GOT3 (cell line): ENCODE measurements at places on chromosomes 4 and X.
A peak's percentile ranks its signal among the peaks of the same experiment; 100 is the strongest.

GRCh38 chrX:130539721-130540321, 138.0 kb downstream of the RBMX2 start:
- peak; percentile 3 for DNase-seq

DNA sequence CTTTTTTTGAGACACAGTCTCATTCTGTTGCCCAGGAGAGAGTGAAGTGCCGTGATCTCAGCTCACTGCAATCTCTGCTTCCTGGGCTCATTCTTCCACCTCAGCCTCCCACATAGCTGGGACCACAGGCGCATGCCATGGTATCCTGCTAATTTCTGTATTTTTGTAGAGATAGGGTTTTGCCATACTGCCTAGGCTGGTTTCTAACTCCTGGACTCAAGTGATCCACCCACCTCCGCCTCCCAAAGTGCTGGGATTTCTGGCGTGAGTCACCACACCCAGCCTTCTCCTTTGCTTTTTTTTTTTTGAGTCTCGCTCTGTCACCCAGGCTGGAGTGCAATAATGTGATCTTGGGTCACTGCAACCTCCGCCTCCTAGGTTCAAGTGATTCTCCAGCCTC, 94.1 kb downstream of the PDS5A start:
- DNase-seq: no peak

- no peak for DNase-seq
Observed at GRCh38 chr4:85268961-85269360, 206.0 kb upstream of the ARHGAP24 start.

GRCh38 chrX:47563801-47564315, 2.9 kb downstream of the ARAF start:
- no peak for DNase-seq

GRCh38 chr4:8524595-8525382, 55.4 kb upstream of the GPR78 start:
- no peak for DNase-seq

DNA sequence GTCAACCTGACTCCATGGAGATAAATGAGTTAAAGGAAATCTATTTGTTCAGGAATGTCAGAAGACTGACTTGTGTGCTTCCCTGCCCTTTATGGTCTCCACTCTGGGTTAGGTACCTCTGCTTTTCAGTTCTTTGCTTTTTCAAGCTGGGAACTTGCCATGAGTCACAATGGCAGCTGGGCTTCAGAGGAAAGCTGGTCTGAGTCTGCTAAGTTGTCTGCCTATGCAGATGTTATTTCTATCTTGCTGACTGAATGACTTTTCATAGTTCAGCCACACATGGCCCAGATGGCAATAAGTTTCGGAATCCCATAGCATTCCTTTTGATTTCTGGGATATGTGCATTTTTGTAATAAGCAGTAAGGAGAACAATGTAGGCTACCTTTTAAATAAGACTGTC, 337.9 kb upstream of the FGF13 start:
- no peak for DNase-seq

DNA sequence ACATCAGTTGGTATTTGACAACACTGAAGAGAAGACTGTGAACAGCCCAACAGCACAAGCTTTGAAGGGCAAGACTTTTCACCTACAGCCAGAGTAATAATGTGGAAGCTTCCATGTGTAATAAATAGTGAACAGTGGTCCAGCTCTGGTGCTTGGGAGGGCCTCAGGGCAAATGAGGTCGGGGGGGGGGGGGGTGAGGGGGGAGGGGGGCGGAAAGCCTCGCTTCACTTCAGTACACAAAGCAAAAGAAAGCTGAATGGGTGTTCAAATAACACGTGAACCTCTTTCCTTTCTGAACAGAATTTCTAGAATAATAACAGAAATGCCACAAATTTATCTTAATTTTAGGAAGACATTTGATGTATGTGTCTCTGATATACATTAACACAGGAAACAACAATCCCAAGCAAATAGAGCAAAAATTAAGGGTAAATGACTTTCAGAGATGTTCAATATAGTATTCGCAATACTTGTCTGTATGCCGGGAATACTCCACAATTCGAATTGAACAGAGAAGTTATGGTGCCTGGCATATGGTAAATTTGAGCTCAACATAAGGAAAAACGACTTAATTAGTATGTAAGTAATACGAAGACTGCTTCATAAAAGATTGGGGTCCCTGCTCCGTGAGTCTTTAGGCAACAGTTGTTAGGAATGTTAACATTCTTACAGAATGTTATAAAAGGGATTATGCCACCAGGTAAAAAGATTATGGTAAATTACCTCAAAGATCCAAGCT, 92.6 kb downstream of the FRYL start:
- DNase-seq: no peak

- peak; percentile 26 for DNase-seq
Observed at GRCh38 chr4:22515888-22516541, at the start of gene ADGRA3. Gene ADGRA3, minus strand, starts transcription at chr4:22516066. Its CDS starts 282 bp downstream, at chr4:22515784.
